Kasumi-1 (cell line): ENCODE measurements at places on chromosomes 3 and 15.

DNA sequence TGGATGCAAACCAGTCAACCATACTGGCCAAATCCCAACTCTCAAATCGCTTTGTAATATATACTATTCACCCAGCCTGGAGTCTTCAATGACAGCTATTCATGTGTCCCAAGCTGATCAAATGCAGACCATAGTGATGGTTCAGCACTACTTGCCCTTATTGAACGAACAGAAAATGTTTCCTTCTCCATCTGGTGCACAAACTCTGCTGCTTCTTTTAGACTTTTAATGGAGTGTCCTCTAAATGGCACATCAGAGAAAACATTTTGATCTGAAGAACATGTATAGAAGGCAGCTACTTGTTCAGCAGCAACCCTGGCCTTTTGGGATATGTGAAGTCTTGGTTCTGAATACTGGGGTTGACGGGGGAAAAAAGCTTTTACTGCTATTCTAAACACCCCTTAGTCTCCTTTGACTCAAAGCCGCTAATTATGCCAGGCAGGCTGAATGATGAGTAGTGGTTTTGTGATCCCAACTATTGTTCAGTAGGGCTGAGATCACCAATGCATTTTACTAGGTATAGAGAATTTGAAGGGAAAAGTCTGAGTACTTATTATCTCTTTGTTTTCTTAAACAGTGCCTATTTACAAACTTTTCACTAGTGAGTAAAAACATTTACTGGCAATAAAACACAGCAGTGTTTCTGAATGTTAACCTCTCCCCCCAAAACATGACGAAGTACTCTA, 781.2 kb downstream of the ROBO1 start:
- DNase-seq: no peak

- no peak for DNase-seq
These were observed 49.9 kb upstream of the SUCLG2 start for GRCh38 chr3:67704322-67704721.

GRCh38 chr3:178671377-178671776, 135.1 kb downstream of the KCNMB2 start:
- DNase-seq: no peak

- peak; percentile 50 for DNase-seq
These were observed 22.5 kb downstream of the POPDC2 start for GRCh38 chr3:119637679-119638477.

- DNase-seq: no peak
These were observed 459.3 kb downstream of the TUSC7 start for GRCh38 chr3:117168896-117169295.

DNA sequence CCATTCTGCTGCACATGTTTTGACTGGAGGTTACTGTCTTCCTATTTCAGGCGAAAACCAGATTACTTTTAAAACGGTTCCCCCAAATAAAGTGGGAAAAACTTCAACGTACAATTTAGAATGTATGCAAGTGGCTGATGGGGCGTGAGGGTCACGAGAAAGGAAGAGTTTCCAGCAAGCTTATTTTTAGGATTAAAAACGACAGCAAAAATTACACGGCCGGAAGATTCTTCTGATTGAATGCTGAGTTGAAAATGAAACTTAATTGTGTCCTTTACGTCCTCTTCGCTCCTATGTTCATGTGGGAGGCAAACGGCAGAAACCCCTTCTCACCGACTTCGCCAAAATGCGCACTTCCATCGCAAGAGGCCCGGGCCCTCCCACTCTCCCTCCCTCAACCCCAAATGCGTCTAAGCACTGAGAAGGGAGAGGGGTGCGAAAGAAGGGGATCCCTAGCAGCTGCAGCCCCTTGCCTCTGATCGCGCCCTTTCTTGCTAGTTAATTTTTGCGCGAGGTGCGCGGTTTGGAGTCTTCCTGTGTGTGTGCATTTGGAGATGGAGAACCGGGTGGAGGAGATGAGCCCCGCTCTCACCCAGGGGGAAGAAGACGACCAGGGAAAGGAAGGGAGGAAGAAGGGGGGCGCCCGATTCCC, 656 bp downstream of the CD47 start:
- peak; percentile 51 for DNase-seq

DNA sequence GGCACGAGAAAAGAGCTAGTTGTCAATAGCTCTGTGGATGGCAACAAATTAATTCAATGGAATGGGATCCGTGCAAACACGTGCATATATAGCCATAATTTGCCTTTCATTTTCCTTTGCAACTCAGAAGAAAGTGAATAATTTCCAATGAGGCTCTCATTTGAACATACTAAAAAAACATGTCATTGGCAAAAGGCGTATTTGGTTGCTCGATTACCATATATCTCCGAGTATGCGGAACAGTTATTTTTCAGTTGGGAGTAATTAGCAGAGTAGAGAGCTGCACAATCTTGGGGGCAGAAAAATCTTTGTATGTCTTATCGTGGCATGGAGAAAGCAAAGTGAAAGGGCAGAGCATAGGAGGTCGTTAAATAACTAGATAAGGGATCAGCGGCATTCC, 257.4 kb downstream of the SV2B start:
- no peak for DNase-seq

- DNase-seq: no peak
These were observed 49.4 kb upstream of the RPL32 start for GRCh38 chr3:12890610-12891390.

DNA sequence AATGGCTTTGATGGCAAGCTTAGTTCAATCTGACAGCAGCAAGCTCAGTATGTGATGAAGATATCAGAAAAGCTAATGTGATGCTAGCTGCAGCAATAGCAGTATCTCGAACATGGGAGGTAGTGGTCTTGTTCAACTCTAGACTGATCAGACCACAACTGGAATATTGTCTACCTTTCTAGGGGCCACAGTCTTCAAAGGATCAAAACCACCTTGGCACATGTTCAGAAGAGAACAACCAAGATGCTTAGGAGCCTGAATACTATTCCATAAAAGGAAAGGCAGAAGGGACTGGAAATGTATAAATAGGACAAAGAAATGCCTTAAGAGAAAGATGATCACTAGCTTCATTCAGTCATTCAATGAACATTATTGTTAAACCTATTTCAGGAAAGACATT, 2.3 kb downstream of the C3orf70 start:
- no peak for DNase-seq
